Activated CD4-positive, alpha-beta T cell treated with anti-CD3 and anti-CD28 coated beads, Interleukin-2, amount 10 ng/mL, durations not matched to agents 24 days and 14 days (primary cell): ENCODE measurements at places on chromosomes 2 and 18. TPM values are rescaled to one million over a fixed set of nuclear protein-coding genes. Genes with fewer than 3 reads are reported as not detected.

Gene SLC35F5
- 24.1 and 25.1 TPM in 2 replicates for total RNA-seq

Gene KCNG2
- total RNA-seq: not detected in 2 replicates

Gene LIPG
- 0.57 and 0.82 TPM in 2 replicates for total RNA-seq

Gene PDCL3
- total RNA-seq: 42.2 and 44.3 TPM in 2 replicates

Gene TMEM182
- 3.9 and 4.0 TPM in 2 replicates for total RNA-seq

Gene NEU4
- total RNA-seq: 1.0 and 1.2 TPM in 2 replicates

Gene SLC19A3
- total RNA-seq: not detected in 2 replicates

Gene RAPGEF4
- 0.14 and 0.37 TPM in 2 replicates for total RNA-seq

Gene CCDC85A
- not detected in 2 replicates for total RNA-seq

Gene MTCL1
- total RNA-seq: 0.09 and 0.40 TPM in 2 replicates

Gene KDSR
- 83.9 and 86.9 TPM in 2 replicates for total RNA-seq

Gene TSHZ1
- 12.4 and 12.5 TPM in 2 replicates for total RNA-seq

Gene KIF5C
- total RNA-seq: 16.9 and 20.0 TPM in 2 replicates

Gene BOLA3
- 100 and 103 TPM in 2 replicates for total RNA-seq

Gene ANKRD30BL
- not detected in 2 replicates for total RNA-seq

Gene WIPF1
- total RNA-seq: 280 and 287 TPM in 2 replicates
